ENCODE measurements at places on chromosomes 3 and 15.

- DNase-seq, result no peak
These were observed 13.5 kb downstream of the HTR3E start for GRCh38 chr3:184110316-184110725.

DNA sequence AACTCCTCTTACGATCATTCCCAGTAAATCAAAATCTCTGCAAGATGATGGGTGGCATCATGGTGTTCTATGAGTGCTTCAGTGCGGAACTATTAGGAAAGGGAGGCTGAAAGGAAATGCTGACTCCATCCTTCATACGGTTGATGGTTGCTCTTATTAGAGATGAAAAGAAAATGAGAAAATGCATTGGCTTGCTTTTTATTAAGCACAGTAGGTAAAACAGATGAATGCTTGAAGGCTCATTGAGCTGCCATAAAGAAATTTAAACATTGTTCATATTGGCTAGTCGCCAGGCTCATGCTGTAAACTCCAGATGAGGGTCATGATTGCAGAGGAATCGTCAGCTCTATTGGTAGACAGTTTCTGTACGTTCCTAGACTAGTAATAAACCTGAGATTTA, 115.8 kb downstream of the EPHA3 start:
- DNase-seq, result no peak

DNA sequence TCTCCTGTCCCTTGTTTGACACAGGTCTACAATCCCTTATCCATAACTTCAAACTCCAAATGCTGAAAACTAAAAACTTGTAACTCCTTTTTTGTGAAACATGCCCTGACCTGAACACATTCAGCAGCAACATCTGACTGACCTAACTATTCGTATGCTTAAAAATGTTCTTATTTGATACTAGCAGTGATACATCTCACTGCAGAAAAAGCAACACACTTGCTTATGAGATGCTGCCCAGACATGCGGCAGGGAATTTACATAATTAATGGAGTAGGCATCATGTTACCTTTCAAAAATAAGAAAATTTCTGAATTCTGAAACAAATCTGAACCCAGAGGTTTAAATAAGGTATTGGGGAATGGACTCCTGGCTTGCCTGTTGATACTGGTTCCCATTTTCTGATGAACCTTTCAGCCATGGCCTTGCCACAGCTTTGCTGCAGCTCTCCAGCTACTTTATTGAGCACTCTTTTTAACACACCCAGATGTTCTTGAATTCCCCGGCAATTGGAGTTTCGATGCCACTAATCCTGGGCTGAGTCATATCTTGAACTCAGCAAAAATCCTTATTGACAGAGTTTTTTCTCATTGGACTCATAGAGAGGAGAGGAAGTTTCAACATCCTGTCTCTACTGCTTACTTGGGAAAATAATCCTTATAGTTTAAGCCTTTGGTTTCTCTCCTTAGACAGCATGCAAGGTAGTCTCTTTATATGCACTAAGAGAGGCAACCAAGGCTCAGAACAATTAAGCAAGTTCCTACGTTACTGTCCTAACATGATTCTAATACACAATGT, 296.6 kb upstream of the LMCD1 start:
- no peak for DNase-seq

GRCh38 chr3:130377960-130378676, 32.6 kb downstream of the COL6A5 start:
- no peak for DNase-seq

GRCh38 chr3:25854635-25855034, 64.7 kb downstream of the OXSM start:
- no peak for DNase-seq

GRCh38 chr3:151751161-151751560, 17.4 kb downstream of the AADACL2 start:
- no peak for DNase-seq

DNA sequence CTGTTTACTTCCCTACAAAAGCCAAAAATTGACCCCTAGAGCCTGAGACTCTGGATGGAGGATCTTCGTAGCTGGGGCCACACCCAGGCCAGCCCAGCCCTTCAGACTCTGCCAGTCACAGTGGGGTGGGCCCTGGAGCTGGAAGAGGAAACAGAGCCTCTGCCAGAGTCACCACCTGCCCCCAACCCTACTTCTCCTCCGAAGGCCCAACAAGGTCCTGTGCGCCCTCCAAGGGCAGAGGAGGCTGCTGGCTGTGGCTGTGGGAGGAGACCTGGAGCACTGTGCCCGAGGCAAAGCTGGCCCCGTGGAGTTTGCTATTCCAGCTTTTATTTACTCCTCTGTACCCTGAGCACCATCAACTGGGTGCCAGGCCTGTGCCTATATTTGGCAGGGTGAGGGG, 19.0 kb downstream of the CISH start:
- DNase-seq, result no peak

- peak; percentile 32 for DNase-seq
These were observed 3.2 kb downstream of the NEIL1 start for GRCh38 chr15:75349851-75350588.

DNA sequence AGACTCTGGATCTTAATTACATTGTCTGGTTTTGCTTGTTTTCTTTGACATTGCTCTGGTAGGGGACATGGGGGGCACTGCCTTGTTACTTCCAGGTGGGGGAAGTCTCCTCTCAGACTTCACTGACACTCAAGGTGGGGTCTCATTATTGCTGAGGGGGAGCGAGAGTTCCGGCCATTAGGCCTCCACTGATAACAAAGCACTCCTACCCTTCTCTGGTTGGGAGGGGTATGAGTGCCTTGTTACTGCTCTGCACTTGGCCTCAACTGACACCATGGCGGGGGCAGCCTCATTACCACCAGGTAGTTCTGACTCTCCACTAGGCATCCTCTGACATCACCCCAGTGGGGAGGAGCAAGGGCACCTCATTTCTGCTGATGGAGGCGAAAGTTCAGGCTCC, 25.7 kb downstream of the SH3GL3 start:
- no peak for DNase-seq

DNA sequence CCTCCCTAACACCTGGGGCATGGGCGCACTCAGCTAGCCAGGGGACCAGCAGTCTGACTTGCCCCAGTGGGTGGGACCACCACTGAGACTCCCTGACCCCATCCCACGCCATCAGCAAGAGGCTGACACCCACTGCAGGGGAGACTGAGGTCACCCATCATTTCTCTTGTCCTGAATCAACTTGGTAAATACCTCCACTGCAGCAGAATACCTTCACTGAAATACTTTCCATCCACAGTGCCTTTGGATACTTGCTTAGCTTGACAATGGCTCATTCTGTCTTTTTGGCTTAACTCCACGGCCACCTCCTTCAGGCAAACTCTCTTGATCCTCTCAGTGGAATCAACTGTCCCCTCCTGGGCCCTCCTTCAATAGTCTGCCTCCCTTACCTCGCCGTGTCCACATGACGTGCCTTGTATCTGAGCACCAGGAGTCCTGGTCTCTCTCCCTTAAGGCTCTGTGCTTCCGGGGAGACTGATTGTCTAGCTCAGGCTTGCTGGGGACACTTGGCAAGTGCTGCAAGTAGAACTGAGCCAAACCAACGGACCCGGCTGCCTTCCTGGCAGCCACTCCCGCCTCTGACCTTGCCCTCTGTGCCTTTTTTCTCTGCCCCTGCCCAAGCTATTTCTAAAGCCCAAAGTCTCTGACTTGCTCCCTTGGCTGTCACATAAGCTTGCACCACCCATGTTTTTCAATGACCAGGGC, 119.1 kb downstream of the ADCY5 start:
- DNase-seq, result no peak

All from stimulated activated CD8-positive, alpha-beta memory T cell treated with anti-CD3 and anti-CD28 coated beads, Interleukin-4, amount 100 ng/mL, for 1 hour (primary cell).